Foreskin melanocyte (primary cell): ENCODE measurements at places on chromosomes 7 and 10.

DNA sequence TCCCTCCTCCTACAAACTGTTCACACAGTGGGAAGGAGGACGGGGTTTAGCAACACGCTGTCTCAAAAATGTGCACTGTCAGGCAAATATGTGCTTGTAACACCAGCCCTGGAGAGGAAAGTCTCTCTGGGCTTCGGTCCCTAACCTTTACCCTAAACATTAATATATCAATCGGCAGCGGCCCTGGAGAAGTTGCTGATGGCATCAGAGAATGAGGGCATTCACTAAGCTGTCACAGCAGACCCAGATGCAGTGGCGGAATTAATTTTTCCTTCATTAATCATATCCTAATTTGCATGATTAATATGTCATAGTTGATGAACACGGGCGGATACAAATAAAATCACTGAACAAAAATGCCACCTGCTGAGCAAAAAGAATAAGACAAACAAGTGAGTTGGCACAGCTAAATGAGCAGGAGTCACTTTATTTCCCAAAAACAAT is 45.2 kb upstream of the INSIG1 start:
- no peak for DNase-seq

DNA sequence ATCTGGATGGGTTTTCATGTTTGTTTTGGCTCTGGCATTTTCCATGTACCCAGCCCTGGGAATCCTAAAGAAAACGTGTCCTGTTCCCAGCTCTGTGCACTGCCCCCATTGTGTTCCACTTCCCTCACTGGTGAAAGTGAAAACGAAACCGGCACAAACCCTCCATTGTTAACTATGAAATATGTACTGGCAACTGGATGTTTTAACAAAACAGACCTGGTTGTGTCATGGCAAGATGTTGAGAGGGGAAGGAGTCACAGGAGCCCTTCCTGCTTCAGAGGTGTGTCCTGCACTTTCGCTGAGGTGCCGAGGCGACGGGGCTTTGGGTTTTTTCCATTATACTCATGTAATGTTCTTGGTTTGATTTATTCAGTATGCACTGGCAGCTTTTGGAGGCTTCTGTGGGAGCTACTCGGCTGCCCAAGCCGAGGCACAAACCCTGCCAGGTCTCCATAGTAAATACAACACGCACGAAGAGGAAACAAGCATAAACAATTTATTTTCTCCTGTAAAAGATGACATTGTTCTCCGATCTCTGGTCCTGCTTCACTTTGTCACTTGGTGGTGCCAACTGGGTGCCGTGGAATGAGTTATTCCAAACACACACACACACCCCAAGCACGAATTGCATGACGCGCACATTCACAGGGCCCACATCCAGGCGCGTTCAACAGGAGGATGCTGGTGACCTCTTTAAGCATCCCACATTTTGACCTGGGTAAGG is 118.2 kb downstream of the CDK6 start:
- peak; percentile 87 for DNase-seq

DNA sequence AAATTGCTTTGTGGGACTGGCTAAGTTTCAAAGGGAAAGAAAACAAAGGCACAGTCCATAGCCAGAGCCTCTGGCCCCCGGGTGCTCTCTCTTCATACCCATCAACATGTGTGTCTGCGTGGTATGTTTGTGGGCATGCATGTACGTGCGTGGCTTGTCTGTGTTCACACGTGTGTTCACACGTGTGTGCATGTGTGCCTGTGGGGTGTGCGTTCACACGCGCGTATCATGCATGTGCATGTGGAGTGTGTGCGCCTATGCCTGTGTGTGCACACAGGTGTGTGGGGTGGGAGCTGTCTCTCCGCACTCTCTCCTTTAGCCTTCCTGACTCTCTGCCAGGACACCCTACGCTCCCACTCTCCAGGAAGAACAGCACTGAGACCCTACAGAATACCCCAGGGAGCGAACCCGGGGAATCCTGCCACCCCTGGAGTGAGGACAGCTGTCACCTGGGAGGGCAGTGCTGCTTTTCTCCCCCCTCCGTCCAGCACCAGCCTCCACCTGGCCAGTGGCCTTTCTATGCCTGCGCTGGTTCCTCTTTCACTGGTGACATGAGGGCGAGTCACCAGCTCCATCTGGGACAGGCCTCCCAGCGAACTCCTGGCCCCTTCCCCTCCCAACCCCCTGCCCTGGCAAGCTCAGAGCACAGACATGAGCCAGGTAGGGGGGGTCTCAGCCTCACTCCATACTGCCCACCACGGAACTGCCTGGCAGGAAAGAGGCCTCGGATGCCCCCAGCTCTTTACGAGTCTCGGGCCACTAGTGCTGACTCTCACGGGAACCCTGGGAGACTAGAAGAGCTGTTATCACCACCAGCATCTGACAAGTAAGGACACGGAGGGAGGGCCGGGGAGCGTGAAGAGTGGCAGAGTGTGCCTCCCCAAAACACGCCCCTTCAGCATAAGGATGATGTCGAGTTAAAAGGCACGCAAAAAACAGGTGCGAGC is 16.5 kb downstream of the WDR86 start:
- no peak for DNase-seq

GRCh38 chr10:75613685-75614504 is 182.5 kb downstream of the LRMDA start:
- DNase-seq, result no peak

GRCh38 chr7:93719546-93719945 is 145.0 kb upstream of the CALCR start:
- peak; percentile 65 for DNase-seq

DNA sequence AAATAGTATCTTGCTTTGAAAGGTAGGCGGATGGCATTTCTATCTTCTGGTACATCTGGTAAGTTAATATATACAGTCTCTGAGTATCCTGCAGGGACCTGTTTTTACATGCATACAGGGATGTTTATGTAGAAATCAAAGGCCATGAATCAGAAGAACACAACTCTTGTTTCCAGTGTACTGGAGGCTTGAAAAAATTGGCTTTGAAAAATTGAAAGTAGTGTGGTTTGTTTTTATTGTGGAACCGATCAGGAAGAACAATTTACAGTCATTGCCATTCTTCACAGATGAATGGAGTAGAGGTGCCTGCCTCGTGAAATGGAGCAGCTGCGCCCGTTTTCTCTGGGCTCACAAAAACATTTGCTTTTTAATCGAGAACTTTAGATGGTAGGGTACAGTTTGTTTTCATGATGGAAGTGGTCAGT is 54.0 kb upstream of the RPA3 start:
- DNase-seq, result no peak

DNA sequence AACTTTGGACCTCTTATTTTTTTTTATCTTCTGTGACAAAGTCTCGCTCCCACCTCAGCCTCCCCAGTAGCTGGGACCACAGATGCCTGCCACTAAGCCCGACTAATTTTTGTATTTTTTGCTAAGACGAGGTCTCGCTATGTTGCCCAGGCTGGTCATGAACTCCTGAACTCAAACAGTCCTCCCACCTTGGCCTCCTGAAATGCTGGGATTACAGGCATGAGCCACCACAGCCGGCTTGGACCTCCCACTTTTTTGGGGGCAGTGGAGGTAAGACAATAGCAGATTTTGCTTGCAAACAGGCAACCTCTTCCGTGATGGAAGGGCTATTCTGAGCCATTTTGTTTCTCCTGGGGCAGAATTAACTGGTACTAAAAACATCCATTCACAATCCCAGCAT is 1.2 kb upstream of the TRRAP start:
- DNase-seq, result no peak

DNA sequence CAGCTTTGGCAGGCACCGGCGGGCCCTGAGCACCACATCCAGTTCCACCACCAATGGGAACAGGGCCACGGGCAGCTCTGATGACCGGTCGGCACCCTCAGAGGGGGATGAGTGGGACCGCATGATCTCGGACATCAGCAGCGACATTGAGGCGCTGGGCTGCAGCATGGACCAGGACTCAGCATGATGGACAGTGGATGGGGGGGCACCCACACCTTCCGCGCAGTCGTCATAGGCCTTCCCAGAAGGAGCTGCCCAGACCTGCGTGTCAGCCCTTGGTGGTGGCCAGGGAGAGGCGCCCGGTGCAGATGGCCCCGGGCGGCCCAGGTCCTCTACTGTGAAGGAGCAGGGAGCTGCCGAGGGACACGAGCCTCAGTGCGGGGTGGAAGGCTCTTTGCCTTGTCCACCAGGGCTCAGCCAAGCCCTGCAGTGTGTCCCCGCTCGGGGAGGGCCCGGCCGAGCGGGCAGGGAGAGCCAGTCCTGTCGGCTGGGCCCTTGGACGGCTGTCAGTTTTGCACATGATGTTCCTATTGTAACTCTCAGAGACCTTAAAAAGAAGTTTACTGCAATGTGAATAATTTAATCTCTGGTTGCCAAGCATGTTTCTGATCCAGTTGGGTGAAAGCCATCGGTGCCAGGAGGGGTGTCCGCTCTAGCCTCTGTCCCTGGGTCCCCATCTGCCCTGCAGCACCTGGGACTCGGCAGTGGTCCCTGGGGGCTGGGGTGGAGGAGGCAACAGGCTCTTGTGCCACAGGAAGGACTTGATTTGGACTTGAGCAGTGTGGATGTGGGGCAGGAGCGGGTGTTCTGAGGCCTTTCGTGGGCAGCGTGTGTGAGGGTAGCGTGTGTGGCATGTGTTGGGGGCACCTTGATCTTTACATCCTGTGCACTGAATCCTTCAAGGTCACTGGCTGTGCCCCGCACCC is 12.6 kb downstream of the NACAD start:
- no peak for DNase-seq

DNA sequence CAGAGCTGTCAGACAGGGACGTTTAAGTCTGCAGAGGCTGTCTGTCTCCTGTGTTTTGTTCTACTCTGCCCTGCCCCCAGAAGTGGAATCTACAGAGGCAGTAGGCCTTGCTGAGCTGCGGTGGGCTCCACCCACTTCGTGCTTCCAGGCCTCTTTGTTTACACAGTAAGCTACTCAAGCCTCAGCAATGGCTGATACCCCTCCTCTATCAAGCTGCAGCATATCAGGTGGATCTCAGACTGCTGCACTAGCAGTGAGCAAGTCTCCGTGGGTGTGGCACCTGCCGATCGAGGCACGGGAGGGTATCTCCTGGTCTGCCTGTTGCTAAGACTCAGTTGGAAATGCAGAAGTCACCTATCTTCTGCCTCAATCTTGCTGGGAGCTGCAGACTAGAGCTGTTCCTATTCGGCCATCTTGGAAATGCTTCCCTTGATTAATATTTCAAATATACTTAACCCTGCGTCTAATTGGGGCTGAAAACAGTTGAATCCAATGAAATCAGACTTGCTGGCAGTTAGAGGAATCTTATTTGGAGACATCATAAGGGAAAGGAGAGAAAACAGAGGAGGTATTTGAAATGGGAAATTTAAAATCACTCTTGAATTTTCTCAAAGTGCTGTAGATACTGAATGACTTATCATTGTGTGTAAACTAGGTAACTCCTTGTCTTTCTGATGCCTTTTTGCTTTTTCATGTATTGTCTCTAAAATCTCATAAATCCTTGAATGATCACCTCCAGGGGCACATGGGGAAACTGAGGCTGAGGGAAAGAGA is 13.8 kb upstream of the CYP3A5 start:
- no peak for DNase-seq

DNA sequence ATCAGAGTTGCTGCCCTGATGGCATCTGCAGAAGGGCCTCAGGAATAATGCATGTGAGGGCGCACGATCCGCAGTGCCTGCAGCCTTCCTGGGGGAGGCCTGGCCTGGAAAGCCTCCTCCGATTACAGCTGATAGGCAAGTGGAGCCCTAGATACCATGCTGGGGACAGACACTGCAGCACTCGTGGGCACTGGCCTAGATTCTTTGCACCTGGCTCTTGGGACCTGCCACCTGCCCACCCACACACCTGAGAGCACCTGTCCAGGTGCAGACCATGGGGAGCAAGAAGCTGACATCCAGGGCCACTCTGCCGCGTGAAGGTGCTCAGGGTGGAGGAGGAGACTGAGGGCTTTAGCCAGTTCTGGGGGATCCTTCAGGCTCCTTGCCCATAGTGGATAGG is 14.8 kb downstream of the YKT6 start:
- no peak for DNase-seq

DNA sequence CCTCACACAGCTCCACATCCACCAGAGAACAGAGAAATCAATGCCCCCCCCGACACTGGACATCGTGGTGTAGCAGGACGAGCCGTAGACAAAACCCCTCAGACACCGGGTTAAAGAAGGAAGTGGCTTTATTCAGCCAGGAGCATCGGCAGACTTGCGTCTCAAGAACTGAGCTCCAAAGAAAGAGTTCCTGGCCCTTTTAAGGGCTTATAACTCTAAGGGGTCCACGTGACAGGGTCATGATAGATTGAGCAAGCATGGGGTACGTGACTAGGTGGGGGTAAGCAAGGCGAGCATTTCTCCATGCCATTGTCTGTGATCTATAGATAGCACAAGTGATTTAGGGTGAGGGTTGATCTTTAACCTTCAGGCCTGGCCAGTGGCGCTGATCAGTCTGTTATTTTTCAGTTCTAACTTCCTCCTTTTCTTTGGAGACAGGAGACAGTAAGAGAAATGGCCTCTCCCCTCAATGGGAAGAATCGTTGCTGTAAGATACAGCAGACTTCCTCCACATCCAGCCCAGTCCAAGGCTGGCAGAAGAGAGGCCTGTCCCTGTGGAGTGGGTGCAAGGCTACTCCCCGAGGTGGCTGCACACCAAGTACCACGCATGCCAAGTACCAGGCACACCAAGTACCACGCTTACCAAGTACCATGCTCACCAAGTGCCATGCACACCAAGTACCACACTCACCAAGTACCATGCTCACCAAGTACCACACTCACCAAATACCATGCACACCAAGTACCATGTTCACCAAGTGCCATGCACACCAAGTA is 19.5 kb upstream of the PPP2R2D start:
- DNase-seq, result no peak

DNA sequence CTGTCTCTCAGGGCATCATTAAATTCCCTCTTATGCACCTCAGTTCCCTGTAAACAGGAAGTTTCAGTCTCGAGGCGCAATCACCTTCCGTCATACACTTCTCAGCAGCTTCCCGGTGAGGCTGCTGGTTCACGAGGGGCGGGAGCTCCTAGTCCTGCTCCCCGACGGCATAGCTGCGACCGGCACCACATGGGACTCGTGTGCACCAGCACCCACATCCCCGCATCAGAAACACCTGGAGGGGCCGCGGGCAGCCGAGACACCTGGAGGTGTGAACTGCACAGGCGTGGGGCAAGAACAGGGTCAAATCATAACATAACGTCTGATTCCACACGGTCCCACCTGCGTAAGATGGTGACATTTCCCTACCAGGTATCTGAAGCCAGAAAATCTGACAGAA is 52.7 kb downstream of the DIP2C start:
- no peak for DNase-seq

DNA sequence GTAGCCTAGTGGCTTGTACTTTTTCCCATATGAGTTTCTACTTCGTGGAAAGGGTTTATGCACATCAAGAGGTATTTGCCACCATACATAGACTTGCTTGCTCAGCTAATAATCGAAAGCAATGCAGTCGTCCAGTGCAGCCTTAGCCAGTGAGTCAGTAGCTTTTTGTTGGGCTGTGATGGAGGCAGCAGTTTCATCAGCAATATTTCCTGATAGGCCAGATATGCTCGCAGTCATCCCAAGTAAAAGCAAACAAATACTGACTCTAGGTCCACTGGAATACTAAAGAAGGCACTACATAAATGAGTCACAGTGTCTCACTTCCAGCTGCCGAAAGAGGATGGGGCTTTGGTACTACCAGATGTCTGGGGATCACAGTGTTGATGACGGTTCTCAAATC is 2.1 kb upstream of the BNIP3 start:
- DNase-seq, result no peak
